ENCODE measurements at places on chromosomes 4 and X. TPM values are rescaled to one million over a fixed set of nuclear protein-coding genes. Genes with fewer than 3 reads are reported as not detected.

The DIPK2B gene
- 27.7 TPM for total RNA-seq

DNA sequence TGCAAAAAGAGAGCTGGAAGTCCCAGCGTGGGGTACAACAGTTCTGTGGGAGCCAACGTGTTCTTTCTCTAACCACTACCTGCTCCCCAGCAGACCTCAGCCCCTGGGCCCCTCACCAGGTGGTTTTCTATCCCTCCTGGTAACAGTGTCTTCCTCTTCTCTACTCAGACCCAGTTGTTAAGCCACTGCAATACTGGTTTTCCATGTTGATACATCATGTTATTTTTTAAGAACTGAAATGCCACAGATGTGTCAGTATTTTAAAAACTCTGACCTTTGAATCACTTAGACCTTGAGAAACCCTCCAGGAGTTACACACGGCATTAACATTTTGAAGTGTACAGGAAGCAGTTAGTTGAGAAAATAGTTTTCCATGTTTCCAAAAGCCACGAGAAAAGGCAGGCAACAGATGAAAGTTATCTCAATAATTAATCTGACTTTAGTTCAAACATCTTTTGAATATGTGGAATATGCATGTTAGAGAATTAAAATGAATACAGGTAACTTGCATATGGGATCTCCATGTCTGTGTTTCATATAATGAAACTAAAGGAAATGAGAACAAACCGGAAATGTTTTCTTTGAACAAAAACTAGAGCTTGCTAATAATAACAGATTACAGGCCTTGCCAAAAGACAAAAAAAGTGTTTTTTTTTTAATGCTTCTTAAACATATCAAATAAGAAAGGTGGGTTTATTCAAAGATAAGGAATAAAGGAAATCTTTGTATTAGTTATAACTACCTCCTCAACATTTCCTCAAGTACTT is 108.8 kb downstream of the ZNF827 start:
- H3K27me3 ChIP-seq, result no peaks in the 10 kb centered on the region
- no peak overlapping the region for H3K27ac ChIP-seq
- H3K36me3 ChIP-seq, result no peaks in the 10 kb centered on the region
- H3K4me1 ChIP-seq, result no peaks in the 10 kb centered on the region

The TMEM33 gene
- 71.3 TPM for total RNA-seq

- H3K4me1 ChIP-seq, result no peaks in the 10 kb centered on the region
- no peak for DNase-seq
- no peak overlapping the region for H3K27ac ChIP-seq
- H3K27me3 ChIP-seq, result no peaks in the 10 kb centered on the region
- H3K36me3 ChIP-seq, result no peaks in the 10 kb centered on the region
- H3K4me3 ChIP-seq, result no peak overlapping the region
These were observed 566.8 kb upstream of the AADAT start for GRCh38 chr4:170656506-170656905.

The SSX7 gene
- total RNA-seq, result not detected

DNA sequence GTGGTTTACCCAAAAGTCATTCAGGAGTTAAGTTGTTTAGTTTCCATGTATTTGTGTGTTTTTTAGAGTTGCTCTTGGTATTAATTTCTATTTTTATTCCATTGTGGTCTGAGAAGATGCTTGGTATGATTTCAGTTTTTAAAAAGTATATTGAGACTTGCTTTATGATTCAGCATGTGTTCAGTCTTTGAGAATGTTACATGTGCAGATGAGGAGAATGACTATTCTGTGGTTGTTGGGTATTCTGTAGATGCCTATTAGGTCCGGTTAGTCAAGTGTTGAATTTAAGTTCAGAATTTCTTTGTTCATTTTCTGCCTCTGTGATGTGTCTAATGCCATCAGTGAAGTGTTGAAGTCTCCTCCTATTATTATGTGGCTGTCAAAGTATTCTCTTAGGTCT is 249.4 kb downstream of the ARHGAP10 start:
- H3K27ac ChIP-seq, result no peak overlapping the region
- DNase-seq, result no peak
- no peaks in the 10 kb centered on the region for H3K4me1 ChIP-seq
- no peaks in the 10 kb centered on the region for H3K36me3 ChIP-seq
- no peaks in the 10 kb centered on the region for H3K27me3 ChIP-seq

The POF1B gene
- total RNA-seq, result 3.4 TPM

The IL3RA gene
- total RNA-seq, result 43.0 TPM

DNA sequence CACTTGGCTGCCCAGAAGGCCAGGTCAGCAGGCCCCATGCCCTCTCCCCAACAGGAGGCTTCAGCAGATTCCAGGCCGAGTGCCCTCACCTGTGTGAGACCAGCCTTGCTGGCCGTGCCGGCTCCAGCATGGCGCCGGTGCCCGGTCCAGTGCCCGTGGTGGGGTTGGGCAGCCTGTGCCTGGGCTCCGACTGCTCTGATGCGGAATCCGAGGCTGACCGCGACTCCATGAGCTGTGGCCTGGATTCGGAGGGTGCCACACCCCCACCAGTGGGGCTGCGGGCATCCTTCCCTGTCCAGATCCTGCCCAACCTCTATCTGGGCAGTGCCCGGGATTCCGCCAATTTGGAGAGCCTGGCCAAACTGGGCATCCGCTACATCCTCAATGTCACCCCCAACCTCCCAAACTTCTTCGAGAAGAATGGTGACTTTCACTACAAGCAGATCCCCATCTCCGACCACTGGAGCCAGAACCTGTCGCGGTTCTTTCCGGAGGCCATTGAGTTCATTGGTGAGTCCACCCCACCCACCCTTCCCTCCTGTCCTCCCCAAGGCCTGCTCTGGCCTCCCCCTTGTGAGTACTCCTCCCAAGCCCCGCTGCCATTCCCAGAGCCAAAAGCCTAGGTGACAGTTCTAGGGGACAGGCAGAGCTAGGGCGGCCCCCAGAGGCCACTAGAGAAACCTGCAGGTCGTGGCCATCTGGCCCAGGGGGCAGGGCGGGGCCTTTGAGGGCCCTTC is 2.3 kb downstream of the DUSP9 start:
- DNase-seq, result peak; percentile 77
- no peaks in the 10 kb centered on the region for H3K36me3 ChIP-seq
- no peaks in the 10 kb centered on the region for H3K4me1 ChIP-seq
- H3K27me3 ChIP-seq, result peaks cover 6% of the 10 kb centered on the region

The CENPU gene
- total RNA-seq, result 1.7 TPM

- peak; percentile 73 for DNase-seq
- H3K4me1 ChIP-seq, result peaks cover 5% of the 10 kb centered on the region
- H3K27ac ChIP-seq, result peak overlapping the region; percentile 1
- peaks cover 11% of the 10 kb centered on the region for H3K27me3 ChIP-seq
These were observed 64.3 kb upstream of the WDR17 start for GRCh38 chr4:176001151-176002006.

GRCh38 chrX:10171249-10171648 is 14.5 kb downstream of the CLCN4 start:
- no peaks in the 10 kb centered on the region for H3K27me3 ChIP-seq
- no peak for DNase-seq
- no peak overlapping the region for H3K27ac ChIP-seq
- no peak overlapping the region for H3K4me3 ChIP-seq

- no peak overlapping the region for H3K27ac ChIP-seq
- no peak for DNase-seq
- no peaks in the 10 kb centered on the region for H3K36me3 ChIP-seq
- no peaks in the 10 kb centered on the region for H3K4me1 ChIP-seq
- no peaks in the 10 kb centered on the region for H3K27me3 ChIP-seq
These were observed 62.7 kb upstream of the ARHGAP36 start for GRCh38 chrX:130995439-130995838.

The PDLIM5 gene
- 82.8 TPM for total RNA-seq

The MAGEB2 gene
- not detected for total RNA-seq

DNA sequence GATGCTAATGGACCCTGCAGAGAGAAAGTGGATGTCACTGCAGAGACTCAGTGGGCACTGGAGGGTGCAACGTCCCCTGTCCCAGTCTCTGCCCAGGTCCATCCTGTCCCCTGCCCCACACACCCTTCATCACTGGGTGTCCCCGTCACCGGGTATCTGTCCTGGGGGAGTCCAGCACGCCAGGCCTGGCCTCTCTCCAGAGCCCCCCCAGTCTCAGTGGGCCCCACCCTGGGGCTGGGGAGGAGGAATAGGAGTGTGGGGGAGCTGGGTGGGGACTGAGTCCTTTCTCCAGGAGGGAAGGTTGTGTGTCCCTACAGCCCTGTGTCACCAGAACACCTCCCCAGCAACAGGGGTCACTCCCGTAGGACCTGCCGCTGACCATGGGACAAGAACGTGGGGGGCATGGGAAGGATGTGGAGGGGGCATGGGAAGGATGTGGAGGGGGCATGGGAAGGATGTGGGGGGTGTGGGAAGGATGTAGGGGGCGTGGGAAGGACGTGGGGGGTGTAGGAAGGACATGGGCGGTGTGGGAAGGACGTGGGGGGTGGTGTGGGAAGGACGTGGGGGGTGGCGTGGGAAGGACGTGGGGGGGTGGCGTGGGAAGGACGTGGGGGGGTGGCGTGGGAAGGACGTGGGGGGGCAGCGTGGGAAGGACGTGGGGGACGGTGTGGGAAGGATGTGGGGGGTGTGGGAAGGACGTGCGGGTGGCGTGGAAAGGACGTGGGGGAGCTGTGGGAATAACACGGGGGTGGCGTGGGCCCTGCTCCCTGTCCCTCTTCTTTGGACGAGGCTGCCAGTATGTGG is 21.0 kb upstream of the SPON2 start:
- H3K36me3 ChIP-seq, result no peaks in the 10 kb centered on the region
- peaks cover 27% of the 10 kb centered on the region for H3K4me1 ChIP-seq
- DNase-seq, result peak; percentile 50

DNA sequence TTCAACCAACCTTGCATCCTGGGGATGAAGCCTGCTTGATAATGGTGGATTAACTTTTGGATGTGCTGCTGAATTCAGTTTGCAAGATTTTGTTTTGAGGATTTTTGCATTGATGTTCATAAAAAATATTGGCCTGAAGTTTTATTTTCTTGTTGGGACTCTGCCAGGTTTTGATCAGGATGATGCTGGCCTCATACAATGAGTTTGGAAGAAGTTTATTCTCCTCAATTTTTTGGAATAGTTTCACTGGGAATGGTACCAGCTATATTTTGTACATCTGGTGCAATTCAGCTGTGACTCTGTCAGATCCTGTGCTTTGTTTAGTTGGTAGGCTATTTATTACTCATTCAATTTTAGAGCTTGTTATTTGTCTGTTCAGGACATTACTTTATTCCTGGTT is 340.3 kb upstream of the TRAM1L1 start:
- H3K27ac ChIP-seq, result no peak overlapping the region
- H3K36me3 ChIP-seq, result no peaks in the 10 kb centered on the region
- no peak for DNase-seq

The AFM gene
- total RNA-seq, result not detected

GRCh38 chr4:74096265-74096980 is 2.6 kb downstream of the CXCL2 start:
- H3K27ac ChIP-seq, result peak overlapping the region; percentile 20
- H3K27me3 ChIP-seq, result no peaks in the 10 kb centered on the region
- DNase-seq, result no peak
- peak overlapping the region; percentile 63 for H3K4me3 ChIP-seq
- H3K4me1 ChIP-seq, result peaks cover 4% of the 10 kb centered on the region

- no peak overlapping the region for H3K27ac ChIP-seq
- DNase-seq, result no peak
- no peaks in the 10 kb centered on the region for H3K27me3 ChIP-seq
- H3K4me3 ChIP-seq, result no peak overlapping the region
- no peaks in the 10 kb centered on the region for H3K36me3 ChIP-seq
These were observed 10.1 kb upstream of the ERAS start for GRCh38 chrX:48816014-48816810.

DNA sequence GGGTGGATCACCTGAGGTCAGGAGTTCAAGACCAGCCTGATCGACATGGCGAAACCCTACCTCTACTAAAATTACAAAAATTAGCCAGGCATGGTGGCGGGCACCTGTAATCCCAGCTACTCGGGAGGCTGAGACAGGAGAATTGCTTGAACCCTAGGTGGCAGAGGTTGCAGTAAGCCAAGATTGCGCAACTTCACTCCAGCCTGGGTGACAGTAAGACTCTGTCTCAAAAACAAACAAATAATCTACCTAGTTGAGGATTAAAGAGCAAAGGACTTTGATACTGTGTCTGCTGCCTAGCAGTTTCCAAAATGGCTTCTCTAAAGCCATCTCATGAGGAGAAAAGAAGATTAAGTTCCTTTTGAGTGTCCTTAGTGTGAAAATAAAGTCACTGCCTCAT is 37.8 kb downstream of the SMS start:
- H3K36me3 ChIP-seq, result peaks cover 5% of the 10 kb centered on the region
- no peak overlapping the region for H3K4me3 ChIP-seq
- no peaks in the 10 kb centered on the region for H3K4me1 ChIP-seq
- DNase-seq, result no peak

- no peak overlapping the region for H3K4me3 ChIP-seq
- H3K27me3 ChIP-seq, result no peaks in the 10 kb centered on the region
- no peak overlapping the region for H3K27ac ChIP-seq
- no peaks in the 10 kb centered on the region for H3K4me1 ChIP-seq
- no peaks in the 10 kb centered on the region for H3K36me3 ChIP-seq
These were observed 57.1 kb upstream of the MID1 start for GRCh38 chrX:10677490-10677889.

The RASL11B gene
- total RNA-seq, result 2.2 TPM

The GRIA2 gene
- not detected for total RNA-seq

- no peak overlapping the region for H3K27ac ChIP-seq
- no peak overlapping the region for H3K4me3 ChIP-seq
- H3K36me3 ChIP-seq, result no peaks in the 10 kb centered on the region
These were observed 126.8 kb downstream of the RTL3 start for GRCh38 chrX:78532363-78532762.

- no peaks in the 10 kb centered on the region for H3K27me3 ChIP-seq
- H3K27ac ChIP-seq, result no peak overlapping the region
- DNase-seq, result no peak
- H3K36me3 ChIP-seq, result no peaks in the 10 kb centered on the region
- no peaks in the 10 kb centered on the region for H3K4me1 ChIP-seq
- no peak overlapping the region for H3K4me3 ChIP-seq
These were observed 176.2 kb upstream of the CXorf66 start for GRCh38 chrX:140141444-140142029.

DNA sequence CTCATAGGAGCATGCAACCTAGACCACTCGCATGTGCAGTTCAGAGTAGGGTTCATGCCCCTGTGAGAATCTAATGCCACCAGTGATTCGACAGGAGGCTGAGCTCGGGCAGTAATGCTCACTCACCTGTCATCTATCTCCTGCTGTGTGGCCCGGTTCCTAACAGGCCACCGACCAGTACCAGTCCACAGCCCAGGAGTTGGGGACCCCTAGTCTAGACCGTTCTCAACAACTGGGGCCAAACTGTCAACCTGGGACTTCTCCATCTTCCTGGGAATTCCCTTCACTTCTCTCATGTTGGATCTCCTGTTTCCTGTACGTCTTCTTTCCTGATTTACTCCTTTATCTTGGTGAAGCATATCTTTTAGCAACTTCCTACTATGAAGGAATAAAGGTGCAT is 79.4 kb upstream of the HELT start:
- H3K27ac ChIP-seq, result no peak overlapping the region
- H3K27me3 ChIP-seq, result no peaks in the 10 kb centered on the region
- no peak overlapping the region for H3K4me3 ChIP-seq
- no peaks in the 10 kb centered on the region for H3K4me1 ChIP-seq

GRCh38 chr4:38654273-38654672 is 9.7 kb upstream of the KLF3 start:
- no peak for DNase-seq
- no peak overlapping the region for H3K27ac ChIP-seq
- no peak overlapping the region for H3K4me3 ChIP-seq
- H3K36me3 ChIP-seq, result no peaks in the 10 kb centered on the region
- H3K4me1 ChIP-seq, result no peaks in the 10 kb centered on the region

Data from upper lobe of right lung (tissue), 1 donor.